ENCODE measurements at places on chromosomes 2 and 18. TPM values are rescaled to one million over a fixed set of nuclear protein-coding genes. Genes with fewer than 3 reads are reported as not detected.

TMEM169 gene
- total RNA-seq, result 2.7 TPM

PDE11A gene
- not detected for total RNA-seq

SLC39A6 gene
- total RNA-seq, result 23.7 TPM

DNA sequence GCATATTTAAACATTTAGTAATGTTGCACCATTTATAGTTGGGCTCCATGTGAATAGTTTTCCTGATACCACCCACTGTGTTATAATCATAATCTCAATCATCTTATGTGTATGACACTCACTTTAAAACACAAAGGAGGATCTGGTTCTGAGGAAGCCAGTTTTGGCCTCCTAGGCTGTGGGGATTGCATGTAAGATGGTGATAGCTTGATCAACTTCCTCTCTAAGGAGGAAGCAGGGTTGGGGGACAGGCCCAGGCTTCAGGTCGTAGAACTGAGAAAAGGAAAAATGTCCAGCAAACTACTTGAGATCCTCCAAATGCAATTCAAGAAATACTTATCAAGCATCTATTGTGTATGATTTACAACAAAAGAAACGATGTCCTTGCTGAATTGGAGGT lies 4.9 kb upstream of the PPM1B start:
- no peak for DNase-seq

- no peak for DNase-seq
These were observed 170.6 kb downstream of the DLGAP1 start for GRCh38 chr18:4284528-4284927.

GRCh38 chr2:99356853-99357252 lies 19.7 kb downstream of the EIF5B start:
- DNase-seq, result no peak

DNA sequence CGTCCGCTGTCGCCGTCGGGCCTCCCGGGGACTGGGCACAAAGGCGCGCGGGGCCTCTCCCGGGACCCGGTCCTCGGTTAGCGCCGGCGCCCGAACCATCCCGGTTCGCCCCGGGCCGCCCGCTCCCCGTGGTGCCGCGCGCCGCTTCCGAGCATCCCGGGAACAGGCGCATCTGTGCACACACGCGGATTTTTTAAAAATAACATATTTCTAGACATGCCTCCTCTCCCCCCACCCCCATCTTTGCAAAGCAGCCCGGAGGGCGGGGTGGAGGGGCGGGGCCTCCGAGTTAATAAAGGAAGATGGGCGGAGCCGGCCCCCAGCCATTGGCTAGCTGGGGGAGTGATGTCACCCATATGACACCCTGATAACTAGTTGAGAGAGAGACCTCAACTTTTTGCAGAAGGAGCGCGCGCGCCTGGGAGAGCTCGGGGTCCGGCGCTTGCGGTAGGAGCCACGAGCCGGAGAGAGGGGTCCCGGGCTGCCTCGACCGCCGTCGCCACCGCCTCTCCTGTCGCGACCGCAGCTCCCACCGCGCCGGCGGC lies at the start of gene SOX11:
TSS of gene SOX11 (plus strand) at position 400 of the 545 bp plus-strand sequence. CDS start 338 bp downstream, outside the sequence.
- DNase-seq, result no peak

DNA sequence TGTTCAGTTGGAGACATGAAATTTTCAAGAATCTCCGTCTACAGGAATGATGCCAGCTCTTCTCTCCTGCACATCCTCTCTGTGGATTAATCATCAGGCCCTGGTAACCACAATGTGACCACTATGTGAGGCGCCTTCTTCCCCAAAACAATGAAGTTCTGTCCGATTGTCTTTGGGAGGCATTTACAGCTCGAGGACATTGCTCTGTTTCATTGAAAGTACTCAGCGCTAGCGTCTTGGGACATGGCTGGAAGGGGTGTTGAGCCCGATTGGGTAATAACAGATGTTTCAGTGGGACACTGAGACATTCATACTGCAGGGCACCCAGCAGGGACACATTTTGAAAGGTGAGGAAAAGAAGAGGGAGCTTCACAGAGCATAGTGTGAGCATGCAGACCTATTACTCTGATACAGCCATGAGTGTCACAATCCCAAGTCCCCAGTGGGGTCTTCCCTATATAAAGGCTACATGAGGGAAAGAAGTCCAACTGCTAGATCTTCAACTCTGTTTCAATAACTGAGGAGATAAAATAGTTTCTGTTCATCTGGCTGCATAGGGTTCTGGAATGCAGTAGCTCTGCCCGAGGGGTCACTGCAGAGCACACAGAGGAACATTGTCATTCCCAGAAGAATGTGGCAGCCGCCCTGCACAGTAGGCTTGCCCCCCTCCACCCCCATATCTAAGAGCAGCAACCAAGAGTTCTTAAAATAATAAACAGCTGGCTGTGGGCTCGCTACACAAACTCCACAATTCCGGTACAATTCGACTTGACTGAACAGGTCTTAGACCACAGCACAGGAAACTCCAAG lies 237.3 kb downstream of the OSR1 start:
- no peak for DNase-seq

Measured in activated CD4-positive, alpha-beta memory T cell treated with anti-CD3 and anti-CD28 coated beads for 36 hours (primary cell).